AG04449 (cell line): ENCODE measurements at places on chromosomes 7 and 10.

GRCh38 chr10:7483848-7484247 is 73.0 kb upstream of the SFMBT2 start:
- no peak for DNase-seq

DNA sequence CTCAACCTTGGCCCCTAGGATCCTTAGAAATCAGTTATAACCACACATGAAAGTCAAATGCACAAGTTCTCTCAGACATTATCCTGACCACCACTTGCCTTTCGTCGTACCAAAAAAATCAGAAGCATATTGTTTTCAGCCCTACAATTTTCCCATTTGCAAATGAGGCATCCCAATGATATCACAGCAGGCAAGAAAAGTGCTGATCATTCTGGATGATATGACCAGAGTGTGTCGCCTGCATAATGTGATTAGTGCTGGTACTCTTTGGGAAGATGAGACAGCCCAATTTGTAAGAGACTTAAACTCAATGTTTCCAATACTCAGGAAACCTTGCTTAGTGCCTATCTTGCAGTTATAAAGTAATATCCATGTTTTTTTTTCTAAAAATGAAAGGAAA is 168.0 kb downstream of the SORCS1 start:
- DNase-seq: no peak

DNA sequence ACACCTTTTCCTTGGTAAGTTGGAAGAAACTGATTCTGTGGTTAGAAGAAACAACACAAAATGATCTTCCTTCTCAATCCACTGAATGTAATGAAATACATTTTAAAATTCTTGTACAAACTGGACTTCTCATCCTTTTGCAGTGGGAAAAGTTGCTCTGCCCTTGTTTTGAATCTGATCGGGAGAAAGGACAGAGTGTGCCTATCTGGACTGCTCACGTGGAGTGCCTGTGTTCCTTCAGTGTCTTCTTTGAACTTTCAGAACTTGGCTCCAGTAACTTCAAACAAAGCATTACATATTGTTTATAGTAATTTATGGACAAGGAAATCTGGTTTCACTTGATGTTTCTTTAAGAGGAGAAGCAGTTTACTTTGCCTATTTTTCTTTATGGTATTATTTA is 17.1 kb downstream of the SLC26A3 start:
- DNase-seq: no peak

DNA sequence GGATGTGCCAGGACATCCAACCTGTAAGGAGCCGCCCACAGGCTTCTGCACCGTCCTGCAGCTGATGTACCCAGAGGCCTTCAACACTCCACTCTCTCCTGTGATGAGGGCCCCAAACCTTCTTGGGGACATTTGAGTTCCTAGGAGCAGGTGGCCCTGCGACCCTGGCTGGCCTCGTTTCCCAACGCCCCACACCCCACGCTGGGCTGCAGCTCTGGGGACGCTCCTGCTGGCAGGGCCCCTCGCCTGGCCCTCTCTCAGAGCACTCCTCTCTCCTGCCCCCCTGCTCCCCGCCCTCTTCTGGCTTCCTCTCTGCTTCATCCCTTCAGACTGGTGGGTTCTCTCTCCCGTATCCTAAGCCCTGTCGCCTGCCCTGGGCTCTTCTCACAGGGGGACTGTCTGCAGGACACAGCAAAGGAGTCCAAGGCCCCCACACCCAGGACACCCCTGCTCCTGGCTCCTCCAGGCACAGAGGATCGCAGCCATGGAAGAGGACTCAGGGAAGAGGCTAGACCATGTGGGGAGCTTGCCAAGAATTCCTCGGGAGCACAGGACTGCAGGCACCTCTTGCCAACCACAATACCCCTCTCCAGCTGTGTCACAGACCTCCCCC is 541.4 kb downstream of the TCERG1L start:
- no peak for DNase-seq

- no peak for DNase-seq
Measured at GRCh38 chr10:13743101-13743693, 156.4 kb downstream of the PRPF18 start.

DNA sequence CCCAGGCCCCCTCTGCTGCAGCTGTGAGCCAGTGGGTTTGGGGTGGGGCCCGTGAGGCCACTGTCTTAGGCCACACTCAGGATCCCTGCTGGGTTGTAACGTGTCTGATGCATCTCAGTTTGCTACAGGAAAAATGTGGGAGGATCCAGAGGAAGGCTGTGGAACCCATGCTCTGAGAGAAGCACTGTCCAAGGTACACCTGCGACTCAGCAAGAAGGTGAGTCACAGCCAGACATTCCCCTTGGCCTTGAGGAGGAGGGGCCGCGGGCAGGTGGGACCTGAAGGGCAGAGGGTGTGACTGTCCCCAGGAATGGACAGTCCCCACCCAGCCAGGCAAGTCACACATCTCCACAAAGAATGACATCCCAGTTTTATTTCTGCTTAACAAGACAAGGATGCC is 27.8 kb upstream of the C10orf120 start:
- DNase-seq: no peak

- DNase-seq: no peak
Measured at GRCh38 chr10:8835453-8836167, 781.1 kb downstream of the GATA3 start.

- DNase-seq: no peak
Measured at GRCh38 chr10:67171970-67172369, 246.1 kb downstream of the LRRTM3 start.

- no peak for DNase-seq
Measured at GRCh38 chr7:115227473-115228235, 305.8 kb downstream of the MDFIC start.

DNA sequence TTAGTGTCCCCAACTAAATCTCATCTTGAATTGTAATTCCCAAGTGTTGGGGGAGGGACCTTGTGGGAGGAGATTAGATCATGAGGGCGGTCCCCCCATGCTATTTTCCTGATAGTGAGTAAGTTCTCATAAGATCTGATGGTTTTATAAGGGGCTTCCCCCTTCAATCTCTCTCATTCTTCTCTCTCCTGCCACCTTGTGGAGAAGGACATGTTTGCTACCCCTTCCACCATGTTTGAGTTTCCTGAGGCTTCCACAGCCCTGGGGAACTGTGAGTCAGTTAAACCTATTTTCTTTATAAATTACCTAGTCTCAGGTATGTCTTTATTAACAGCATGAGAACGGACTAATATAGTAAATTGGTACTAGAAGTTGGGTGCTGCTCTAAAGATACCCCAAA is 365.6 kb downstream of the ANKRD7 start:
- DNase-seq: no peak

- DNase-seq: no peak
Measured at GRCh38 chr10:112535531-112535951, 88.5 kb downstream of the VTI1A start.

DNA sequence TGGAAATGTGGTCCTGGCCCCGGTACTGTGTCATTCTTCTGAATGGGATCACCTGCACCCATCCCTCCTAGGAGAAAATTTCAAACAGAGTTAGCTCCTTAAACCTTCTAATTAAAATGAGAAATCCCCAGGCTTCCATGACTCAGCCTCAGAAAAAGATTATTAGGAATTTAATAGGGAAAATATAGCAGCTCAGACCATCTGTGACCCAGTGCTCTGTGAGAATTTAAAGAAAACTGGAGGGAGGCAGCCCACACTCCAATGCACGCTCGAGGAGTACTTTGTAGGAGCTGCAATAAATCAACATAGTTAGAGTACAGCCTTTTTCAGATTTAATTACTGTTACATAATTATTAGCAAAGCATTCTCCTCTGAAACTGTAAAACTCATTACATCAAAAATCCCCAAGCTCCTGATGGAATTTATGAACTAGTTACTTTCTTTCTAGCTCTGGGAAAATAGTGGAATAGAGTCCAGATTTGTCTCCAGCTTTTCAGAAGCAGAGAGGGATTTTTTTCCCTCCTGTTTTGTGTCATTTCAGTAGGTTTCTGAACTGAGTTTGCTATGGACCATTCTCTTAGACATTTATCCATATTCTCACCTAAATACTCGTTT is 30.1 kb downstream of the NEUROD6 start:
- no peak for DNase-seq

DNA sequence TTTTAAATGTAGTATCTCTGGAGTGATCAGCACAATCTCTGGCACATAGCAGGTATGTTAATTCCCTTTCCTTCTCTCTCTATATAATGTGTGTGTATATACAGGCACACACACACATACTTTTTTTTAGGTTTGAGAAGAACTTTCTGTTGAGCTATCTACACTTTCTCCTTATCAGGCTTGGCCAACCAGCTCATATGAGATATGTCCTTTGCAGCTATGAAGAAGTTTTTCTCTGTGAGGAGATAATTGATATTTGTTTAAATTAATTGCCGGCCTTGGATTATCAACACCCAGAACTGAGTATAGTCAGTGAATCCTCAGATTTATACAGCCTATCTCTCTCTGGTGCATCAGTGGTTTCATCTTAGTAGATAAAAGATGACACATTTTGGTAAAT is 2.3 kb upstream of the MCU start:
- no peak for DNase-seq

DNA sequence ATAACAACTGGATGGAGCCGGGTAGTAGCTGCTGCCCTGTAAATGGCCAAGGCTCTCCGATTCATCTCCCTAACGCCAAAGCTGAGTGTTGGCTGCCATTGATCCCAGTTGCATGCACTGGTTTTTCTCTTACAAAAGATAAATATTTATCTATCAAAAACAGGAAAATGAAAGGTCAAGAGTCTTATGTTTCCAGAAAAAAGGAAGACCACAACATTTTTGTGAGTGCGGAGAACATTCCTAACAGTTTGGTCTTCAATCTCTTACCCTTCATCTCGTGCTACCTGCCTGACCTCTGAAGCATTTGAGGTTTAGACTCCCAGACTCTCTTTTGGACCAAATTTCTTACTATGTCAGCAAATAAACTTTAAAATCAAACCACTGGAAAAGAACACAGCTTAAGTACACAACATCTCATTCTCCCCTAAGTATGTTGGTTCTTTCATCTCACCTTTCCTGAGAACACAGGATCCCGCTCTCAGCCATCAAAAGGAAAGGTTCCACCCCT is 61.6 kb downstream of the SORBS1 start:
- no peak for DNase-seq

DNA sequence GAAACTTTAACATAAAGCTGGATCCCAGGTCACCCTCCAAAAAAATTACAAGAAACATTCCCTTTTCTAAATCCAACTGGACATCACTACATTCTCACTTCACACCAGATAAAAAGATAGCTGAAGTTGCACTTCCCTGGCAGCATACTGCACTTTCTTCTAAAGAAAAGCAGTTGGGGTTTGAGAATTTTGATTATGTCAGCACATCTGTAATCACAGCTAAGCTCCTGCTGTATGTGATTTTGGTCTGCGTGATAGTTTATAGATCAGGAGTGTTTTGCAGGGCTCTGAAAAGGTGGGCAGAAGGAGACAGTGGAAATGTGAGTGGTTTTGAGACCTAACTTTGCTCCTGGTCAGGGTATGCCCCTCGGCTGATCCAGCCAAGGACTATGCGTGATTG is 199.1 kb upstream of the AKR1E2 start:
- no peak for DNase-seq

DNA sequence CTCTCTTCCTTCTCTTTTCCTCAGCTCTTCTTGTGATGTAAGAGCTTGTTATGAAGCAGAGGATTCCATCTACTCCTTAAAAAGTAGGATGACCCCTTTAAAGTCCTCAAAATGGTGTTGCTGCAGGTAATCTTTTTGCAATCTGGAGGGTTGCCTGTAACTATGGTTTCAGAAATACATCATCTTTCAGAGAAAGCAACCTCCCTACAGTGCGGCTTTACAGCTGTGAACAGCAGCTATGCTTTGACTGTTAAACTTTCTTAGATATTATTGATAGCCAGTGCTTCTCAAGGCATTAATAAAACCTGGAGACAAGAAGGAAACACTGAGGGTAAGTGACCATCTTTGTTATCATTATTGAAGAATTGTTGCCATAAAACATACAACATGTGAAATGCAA is 86.6 kb upstream of the MDFIC start:
- no peak for DNase-seq

- DNase-seq: no peak
Measured at GRCh38 chr10:76961841-76962240, 675.8 kb downstream of the KCNMA1 start.

- DNase-seq: no peak
Measured at GRCh38 chr7:106187613-106188350, 75.7 kb upstream of the SYPL1 start.

- no peak for DNase-seq
Measured at GRCh38 chr10:3761021-3761686, 23.9 kb downstream of the KLF6 start.

DNA sequence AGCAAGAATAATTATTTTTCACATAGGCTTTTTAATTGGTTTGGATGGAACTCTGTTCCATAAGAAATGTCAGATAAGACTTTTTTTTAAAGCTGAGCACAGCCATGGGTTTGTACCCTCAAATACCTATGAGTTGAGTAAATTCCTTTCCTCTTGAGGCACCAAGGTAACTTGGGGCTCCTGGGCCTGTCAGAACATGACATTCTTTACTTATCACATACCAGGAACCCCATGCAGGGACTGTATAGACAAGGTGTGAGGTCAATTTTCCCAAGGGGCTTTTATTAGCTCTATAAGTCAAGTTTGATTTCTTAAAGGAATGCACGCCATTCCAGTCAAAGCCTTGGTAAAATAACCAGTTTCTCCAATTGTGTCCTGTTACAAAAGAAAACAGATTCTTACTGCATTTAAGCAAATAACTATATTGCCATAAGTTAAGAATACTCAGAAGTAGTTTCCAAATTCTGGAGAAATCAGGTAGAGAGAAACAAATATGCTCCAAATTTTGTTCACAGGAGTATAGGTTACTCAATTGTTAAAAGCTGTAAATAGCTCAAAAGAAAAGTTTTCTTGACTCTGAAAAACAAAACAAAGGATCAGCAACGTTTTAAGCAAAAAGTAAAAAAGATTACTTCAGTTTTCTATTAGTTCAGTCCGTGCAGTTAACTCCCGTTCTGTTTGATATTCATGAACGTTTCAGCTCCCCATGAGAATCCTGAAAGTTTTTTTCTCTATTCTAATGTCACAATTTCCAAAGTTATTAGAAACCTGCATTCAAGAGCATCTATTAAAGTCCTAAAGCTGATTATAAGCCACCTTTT is 167.5 kb upstream of the NAMPT start:
- no peak for DNase-seq

- no peak for DNase-seq
Measured at GRCh38 chr7:44729949-44730590, 18.6 kb upstream of the ZMIZ2 start.

DNA sequence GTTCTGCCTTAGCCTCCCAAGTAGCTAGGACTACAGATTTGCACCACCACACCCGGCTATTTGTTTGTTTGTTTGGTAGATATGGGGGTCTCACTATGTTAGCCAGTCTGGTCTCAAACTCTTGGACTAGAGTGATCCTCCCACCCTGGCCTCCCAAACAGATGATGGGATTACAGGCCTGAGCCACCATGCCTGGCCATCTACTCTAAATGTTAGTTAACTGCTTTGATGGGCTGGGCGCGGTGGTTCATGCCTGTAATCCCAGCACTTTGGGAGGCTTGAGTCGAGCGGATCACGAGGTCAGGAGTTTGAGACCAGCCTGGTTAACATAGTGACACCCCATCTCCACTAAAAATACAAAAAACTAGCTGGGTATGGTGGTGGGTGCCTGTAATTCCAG is 74.8 kb downstream of the SEPTIN14 start:
- no peak for DNase-seq

GRCh38 chr7:111329367-111330234 is 232.7 kb downstream of the IMMP2L start:
- DNase-seq: no peak

GRCh38 chr7:317643-318405 is 27.9 kb downstream of the FOXL3 start:
- no peak for DNase-seq

- no peak for DNase-seq
Measured at GRCh38 chr7:156178214-156178613, 366.0 kb upstream of the SHH start.

- DNase-seq: no peak
Measured at GRCh38 chr10:71978476-71978875, 14.3 kb downstream of the CHST3 start.
